ENCODE measurements at places on chromosomes 11 and 22.

DNA sequence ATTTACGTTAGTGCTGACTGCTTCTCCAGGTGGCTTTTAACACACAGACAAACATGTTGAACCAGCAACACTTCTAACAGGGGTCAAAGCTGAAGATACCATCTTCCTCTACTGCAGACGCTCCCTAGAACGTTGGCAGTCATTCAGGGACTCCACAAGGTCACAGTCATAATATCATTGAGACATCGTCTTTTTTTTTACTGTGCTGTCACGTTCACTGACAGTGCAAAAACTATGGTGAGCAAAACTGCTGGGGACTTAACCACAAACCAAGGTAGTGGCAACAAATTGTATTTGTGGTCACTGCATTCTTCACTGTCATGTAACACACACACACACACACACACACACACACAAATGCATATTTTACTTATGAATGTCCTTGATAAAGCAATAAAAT is 244.9 kb downstream of the CASP12 start:
- DNase-seq, result no peak

- no peak for DNase-seq
These were observed 340.4 kb downstream of the ETS1 start for GRCh38 chr11:128246810-128247594.

DNA sequence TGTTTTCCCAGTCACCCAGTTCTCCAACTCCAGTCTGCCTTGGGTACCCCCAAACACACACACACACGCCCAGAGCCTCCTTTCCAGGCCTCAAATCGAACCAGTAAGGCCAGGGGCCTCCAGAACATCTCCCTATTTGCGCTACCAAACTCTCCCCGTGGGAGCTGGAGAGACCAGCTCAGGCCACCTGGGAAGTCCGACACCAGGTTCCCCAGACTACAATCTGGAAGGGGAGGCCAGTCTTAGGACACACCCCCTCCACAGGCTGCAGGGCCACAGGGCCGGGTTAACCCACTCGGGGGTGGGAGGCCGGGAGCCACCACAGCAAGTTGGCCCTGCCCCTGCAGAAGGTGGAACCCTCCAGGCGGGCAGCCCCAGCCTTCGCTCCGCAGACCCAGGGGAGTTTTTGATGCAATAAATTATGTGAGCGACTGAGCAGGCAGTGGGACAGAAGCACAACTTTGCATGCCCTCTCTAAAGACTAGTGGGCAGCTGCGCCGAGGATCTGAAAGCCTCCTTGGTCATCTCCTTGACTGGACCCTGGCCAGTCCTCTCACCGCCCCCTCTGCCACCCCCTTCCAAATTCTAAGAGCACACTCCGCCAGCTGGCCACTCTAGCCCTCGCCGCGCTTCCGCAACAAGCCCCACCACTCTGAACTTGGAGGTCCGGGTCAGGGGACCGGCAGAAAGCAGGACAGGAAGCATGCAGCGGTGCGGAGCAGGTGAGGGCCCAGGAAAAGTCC is 2.8 kb downstream of the IGF2 start:
- DNase-seq, result no peak

DNA sequence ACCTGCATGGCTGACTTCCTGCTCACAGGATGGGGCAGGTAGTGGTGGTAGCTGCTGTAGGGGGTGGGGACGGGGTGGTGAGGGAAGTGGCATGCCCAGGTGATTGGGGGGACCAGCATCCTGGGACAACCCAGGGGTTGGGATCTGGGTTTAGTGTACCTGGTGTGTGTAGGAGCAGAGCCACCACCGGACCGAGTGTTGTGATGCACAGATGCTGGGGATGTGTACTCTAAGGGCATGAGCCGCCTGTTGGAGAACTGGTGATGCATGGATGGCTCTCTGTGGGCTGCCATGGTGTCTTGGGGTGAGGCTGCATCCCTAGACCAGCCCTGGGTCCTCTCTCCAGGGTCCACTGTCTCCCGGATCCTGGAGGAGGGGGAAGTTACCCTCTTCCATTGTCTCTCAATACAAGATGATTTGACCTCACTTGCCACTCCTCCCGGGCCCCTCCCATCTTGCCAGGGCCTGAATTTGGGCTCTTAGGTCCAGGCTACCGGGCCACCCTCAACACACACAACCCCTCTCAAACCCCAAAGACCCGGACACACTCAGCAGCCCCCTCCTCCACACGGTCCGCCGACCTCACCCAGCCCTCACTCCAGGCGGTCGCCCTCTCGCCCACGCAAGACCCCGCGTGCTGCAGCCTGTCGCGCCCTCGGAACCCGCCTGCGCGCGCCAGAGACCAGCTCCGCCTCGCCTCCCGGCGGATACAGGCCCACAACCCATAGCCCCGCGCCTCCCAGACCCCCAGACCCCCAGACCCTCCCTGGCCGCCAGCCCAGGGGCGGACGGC is 619 bp downstream of the LRRC75B start:
- DNase-seq, result no peak
